ENCODE measurements at places on chromosomes 11 and 22.

- ATAC-seq, result peak; percentile 92
Observed at GRCh38 chr22:41403532-41404318, 22.0 kb downstream of the TEF start.

DNA sequence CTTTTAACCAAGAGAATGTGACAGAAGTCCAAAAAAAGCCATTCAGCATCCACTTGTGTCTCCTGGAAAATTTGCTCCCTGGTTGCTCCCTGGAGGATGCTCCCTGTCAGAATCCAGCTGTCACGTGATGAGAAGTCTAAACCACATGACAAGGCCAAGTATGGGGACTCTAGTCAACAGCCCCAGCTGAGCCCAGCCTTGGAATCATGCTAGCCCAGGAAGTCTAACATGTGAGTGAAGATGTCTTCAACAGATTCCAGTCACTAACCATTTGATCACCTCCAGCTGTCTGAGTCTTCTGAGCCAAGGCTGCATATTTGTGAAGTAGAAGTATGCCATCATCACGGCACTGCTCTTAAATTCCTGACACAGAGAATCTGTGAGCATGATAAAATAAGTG lies 4.2 kb downstream of the OR56B4 start:
- no peak for ATAC-seq

DNA sequence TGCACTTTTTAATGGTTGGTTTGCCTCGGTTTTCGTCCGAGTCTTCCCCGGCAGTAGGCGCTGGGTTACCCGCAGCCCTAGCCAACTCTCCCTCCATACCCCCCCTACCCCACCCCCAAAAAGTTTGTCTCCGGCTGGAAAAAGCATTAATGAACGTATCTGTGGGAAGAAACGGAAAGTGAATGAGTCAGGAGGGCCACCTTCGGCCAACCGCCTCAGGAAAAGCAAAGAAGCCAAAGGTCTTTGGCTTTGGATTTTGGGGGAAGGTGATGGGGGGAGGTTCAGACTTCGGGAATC lies 508 bp upstream of the FLI1 start:
- no peak for ATAC-seq

- no peak for ATAC-seq
Observed at GRCh38 chr11:43035086-43035485, 276.7 kb upstream of the API5 start.

DNA sequence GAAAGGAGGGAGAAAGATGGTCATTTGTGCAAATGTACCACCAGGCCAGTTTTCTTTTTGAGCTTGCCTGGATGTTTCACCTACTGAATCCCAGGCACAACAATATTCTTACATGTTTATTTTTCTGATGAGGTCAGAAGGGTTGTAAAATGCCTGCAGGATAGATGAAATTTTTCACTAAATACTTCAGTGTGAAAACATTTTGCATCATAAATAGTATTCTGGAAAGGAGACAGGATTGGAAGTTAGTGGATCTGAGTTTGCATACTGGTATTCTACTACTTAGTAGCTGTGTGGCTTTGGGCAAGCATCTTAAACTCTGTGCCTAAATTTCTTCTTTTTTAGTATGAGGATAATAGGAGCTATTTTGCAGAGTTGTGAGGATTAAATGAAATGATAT lies 24.8 kb downstream of the RNF169 start:
- ATAC-seq, result no peak

- ATAC-seq, result no peak
Observed at GRCh38 chr11:101390539-101390938, 193.3 kb downstream of the TRPC6 start.

DNA sequence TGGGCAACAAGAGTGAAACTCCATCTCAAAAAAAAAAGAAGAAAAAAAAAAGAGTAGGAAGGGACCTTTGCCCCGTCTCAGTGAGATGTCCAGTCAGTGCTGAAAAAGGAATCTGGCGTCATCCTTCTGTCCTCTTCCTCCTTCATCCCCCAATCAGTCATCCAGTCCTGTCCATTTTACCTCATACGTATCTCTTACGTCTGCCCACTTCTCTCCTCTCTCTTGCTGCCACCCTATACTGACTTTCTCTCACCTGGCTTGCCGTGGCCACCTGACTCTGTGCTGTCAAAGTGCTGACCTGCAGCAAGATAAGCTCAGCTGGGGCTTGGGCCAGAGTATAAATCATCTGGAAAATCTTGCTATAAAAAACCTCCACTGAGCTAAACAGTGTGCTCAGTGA lies 13.6 kb downstream of the SEPTIN3 start:
- no peak for ATAC-seq

GRCh38 chr22:46038516-46039430 lies 61.8 kb upstream of the WNT7B start:
- no peak for ATAC-seq

GRCh38 chr11:19753451-19754106 lies 40.9 kb downstream of the NAV2 start:
- ATAC-seq, result no peak
